ENCODE measurements at places on chromosomes 13 and 19.

GRCh38 chr13:77807431-77808135 is 110.1 kb downstream of the SLAIN1 start:
- no peak for DNase-seq

DNA sequence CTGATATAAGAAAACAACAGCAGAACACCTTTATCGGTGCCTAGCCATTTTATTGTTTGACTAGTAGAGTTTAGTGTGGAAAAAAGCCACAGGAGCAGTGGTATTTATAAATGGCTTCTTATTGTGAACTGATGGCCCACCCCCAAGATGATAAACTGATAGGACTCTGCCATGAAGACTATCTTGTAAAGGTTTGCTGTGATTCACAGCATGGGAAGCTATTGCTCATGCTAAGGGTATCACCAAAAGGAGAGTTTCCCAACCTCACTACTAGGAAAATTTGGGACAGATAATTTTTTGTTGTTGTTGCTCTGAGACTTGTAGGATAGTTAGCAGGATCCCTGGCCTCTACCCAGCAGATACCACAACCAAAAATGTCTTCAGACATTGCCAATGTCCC is 12.0 kb upstream of the SLC7A1 start:
- no peak for DNase-seq

DNA sequence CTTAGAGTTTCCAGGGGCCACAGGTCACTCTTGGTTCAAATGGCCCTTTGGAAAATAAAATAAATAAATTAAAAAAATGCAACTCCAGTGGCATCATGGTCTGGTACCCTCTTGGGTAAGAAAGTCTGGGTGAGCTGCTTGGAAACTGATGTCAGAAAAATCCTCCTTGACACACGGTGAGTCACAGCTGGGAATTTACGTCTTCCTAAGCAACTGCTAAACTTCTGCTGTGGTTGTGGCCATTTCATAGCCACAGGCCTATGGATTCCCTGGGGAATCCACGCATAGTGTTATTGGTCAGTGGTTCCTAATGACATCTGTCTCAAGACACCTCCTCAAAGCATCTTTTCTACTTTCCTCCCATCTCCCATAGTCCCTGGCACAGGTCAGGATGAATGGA is 220.8 kb downstream of the COG6 start:
- no peak for DNase-seq

GRCh38 chr13:111927181-111927540 is 139.8 kb upstream of the SOX1 start:
- DNase-seq, result no peak

GRCh38 chr19:5514001-5514400 is 53.8 kb downstream of the TINCR start:
- no peak for DNase-seq

Measured in left ventricle myocardium inferior (tissue), 1 donor.